Body of pancreas (tissue), 4 donors: ENCODE measurements at places on chromosomes 4 and X. TPM values are rescaled to one million over a fixed set of nuclear protein-coding genes. Genes with fewer than 3 reads are reported as not detected.
A peak's percentile ranks its signal among the peaks of the same experiment; 100 is the strongest.

GRCh38 chrX:130267956-130268448, 697 bp downstream of the ZNF280C start:
- no peak for DNase-seq
- H3K4me1 ChIP-seq = peaks cover 7% of the 10 kb centered on the region
- peak overlapping the region; percentile 69 for H3K4me3 ChIP-seq
- H3K27ac ChIP-seq = peak overlapping the region; percentile 66

- H3K27ac ChIP-seq = no peak overlapping the region
- DNase-seq = no peak
- H3K4me1 ChIP-seq = peaks cover 5% of the 10 kb centered on the region
- H3K36me3 ChIP-seq = no peaks in the 10 kb centered on the region
- no peak overlapping the region for H3K4me3 ChIP-seq
Observed at GRCh38 chr4:186770481-186771175, 47.0 kb upstream of the FAT1 start.

DNA sequence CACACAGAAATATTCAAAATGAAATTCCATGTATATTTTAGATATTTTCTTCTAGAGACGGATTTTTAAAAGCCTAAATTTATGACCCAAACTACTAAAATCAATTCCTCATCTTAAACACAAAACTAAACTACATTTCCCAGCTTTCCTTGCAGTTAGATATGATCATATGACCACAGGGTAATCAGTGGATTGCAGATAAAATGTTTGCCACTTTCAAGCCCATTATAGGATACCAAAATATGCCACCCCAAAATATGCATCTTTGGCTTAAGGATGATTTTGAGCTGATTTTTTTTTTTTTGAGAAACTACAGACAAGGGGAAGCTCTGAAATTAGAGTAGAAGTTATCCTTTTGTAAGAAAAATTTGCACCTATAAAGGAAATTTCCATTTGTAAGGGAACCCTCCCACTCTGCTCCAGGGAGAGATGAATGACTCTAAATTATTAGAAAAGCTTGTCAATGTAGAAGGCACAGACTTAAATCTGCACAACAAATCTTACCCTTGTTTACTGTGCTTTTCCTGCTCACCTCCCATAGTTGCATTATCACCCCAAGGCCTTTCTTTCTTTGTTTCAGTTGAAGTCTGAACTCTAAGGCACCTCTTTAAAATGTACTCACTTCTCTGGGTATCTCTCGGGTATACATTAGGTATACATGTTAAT, 503.0 kb downstream of the PDHA2 start:
- H3K27ac ChIP-seq = no peak overlapping the region
- H3K4me1 ChIP-seq = no peaks in the 10 kb centered on the region
- H3K27me3 ChIP-seq = no peaks in the 10 kb centered on the region
- H3K4me3 ChIP-seq = no peak overlapping the region

GRCh38 chr4:40918330-40918729, 168.6 kb downstream of the NSUN7 start:
- H3K4me3 ChIP-seq = no peak overlapping the region
- no peaks in the 10 kb centered on the region for H3K27me3 ChIP-seq
- DNase-seq = peak; percentile 55
- H3K36me3 ChIP-seq = no peaks in the 10 kb centered on the region

GRCh38 chr4:1379351-1379781, 26.9 kb downstream of the NKX1-1 start:
- H3K4me1 ChIP-seq = peaks cover 14% of the 10 kb centered on the region
- no peaks in the 10 kb centered on the region for H3K27me3 ChIP-seq
- peak; percentile 93 for DNase-seq
- H3K4me3 ChIP-seq = no peak overlapping the region
- H3K36me3 ChIP-seq = peaks cover under 1% of the 10 kb centered on the region

- H3K4me1 ChIP-seq = no peaks in the 10 kb centered on the region
- no peak overlapping the region for H3K4me3 ChIP-seq
Observed at GRCh38 chrX:53050841-53051240, 2.3 kb downstream of the GPR173 start.

DNA sequence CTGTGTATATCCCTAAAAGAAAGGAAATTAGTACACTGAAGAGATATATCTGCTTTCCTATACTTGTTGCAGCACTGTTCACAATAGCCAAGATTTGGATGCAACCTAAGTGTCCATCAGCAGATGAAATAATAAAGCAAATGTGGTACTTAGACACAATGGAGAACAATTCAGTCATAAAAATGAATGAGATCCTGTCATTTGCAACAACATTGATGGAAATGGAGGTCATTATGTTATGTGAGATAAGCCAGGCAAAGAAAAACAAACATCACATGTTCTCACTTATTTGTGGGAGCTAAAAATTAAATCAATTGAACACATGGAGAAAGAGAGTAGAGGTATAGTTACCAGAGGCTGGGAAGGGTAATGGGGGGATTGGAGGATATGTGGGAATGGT, 611.9 kb downstream of the STPG2 start:
- H3K27me3 ChIP-seq = no peaks in the 10 kb centered on the region
- DNase-seq = no peak
- H3K4me1 ChIP-seq = no peaks in the 10 kb centered on the region
- H3K36me3 ChIP-seq = no peaks in the 10 kb centered on the region
- no peak overlapping the region for H3K27ac ChIP-seq

DNA sequence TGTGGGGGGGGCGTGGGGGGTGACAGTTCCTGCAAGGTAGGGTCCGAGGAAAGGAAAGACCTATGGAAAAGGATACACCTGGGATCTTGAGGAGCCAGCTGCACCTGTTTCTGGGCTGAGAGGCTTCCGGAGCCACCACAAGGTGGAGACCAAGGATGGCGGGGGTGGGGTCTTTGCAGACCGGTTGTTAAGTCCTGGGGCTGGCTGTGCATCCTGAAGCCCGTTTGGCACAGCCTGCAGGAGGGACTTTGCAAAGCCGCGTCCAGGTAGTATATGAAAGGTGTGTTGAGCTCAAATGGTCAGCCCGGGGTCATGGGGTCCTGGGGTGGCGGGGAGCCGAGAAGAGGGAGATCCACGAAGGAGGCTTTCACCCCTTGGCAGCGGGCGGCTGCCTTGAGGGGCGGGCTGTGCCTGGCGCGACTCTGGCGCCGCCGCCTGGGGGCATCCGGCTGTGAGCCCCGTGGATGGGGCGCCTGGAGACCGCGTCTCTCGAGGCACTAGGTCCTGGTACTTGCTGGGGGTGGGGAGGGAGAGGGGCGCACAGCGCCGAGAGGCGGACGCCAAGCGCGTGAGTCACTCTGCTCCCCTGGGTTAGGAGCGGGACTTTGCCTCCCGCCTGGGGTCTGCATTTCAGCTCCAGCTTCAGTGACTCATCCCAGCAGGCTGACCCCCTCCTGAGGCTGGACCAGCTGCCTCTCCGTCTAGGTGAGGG, 58.2 kb upstream of the DYNLT3 start:
- no peak overlapping the region for H3K4me3 ChIP-seq
- peak; percentile 15 for DNase-seq
- H3K4me1 ChIP-seq = peaks cover 18% of the 10 kb centered on the region

GRCh38 chr4:61068745-61069144, 131.4 kb upstream of the ADGRL3 start:
- no peak overlapping the region for H3K4me3 ChIP-seq
- H3K4me1 ChIP-seq = no peaks in the 10 kb centered on the region
- no peaks in the 10 kb centered on the region for H3K27me3 ChIP-seq
- no peak overlapping the region for H3K27ac ChIP-seq

DNA sequence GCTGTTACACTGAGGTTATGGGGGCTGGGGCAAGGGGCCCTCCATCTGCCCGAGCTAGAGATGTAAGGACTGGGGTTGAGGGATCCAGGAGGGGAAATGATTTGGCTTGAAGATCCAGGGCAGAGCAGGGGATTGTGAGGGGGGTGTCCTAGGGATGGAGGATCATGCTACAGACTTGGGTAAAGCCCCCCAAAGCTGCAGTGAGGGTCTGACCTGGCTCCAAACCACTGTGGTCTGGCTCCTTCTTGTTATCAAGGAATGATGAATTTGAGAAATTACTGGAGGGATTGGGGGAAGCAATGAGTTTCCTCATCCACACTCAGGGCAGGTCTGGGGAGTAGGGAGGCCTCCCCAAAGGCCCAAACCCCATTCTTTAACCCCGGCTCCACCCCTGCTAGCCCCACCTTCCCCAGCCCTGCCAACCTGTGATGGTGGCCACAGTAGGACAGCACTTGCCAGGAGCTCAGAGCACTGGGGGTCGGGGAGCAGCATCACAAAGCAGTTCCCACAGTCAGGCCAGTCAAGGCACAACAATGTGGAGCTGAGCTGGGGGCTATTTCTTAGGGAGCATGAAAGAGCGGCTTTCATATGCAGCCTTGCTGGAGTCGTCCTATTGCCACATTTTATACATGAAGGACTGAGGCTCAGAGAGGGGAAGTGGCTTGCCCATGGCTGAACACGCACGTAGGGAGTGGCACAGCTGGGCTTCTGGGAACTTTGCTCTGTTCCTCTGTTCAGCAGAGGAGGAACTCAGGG, 165.5 kb downstream of the EFNB1 start:
- H3K4me3 ChIP-seq = no peak overlapping the region
- no peak for DNase-seq
- peaks cover 21% of the 10 kb centered on the region for H3K4me1 ChIP-seq
- H3K36me3 ChIP-seq = no peaks in the 10 kb centered on the region
- no peaks in the 10 kb centered on the region for H3K27me3 ChIP-seq

DNA sequence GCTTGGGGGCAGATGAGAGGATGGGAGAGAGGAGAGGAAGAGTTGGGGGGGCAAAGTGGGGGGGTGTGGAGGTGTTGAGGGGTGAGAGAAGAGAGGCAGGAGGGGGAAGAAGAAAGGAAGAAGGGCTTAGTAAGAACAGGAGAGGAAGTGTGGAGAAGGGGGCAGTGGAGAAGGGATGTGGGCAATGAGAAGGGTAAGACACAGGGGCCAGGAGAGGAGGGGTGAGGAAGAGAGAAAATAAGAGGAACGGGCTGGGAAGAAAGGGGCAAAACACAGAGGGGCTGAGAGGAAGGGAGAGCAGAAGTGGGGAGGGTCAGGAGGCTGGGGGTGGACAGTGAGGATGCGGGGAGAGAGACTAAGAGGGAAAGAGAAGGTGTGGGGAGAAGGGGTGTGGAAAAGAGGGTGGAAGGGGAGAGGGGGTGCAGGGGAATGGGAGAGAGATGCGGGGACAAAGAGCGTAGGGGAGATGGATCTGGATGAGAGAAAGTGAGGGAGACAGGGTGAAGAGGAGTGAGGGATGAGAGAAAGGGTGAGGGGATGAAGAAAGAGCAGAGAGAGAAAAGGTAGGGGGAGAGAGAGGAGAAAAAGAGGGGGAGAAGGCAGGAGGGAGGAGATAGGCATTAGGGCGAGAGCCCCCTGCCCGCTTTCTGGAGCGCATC, 12.9 kb downstream of the SH3KBP1 start:
- H3K4me3 ChIP-seq = no peak overlapping the region
- no peaks in the 10 kb centered on the region for H3K27me3 ChIP-seq
- no peaks in the 10 kb centered on the region for H3K4me1 ChIP-seq
- no peaks in the 10 kb centered on the region for H3K36me3 ChIP-seq
- no peak for DNase-seq

GRCh38 chr4:135777361-135777760, 1575.8 kb upstream of the PABPC4L start:
- no peaks in the 10 kb centered on the region for H3K27me3 ChIP-seq
- DNase-seq = no peak

DNA sequence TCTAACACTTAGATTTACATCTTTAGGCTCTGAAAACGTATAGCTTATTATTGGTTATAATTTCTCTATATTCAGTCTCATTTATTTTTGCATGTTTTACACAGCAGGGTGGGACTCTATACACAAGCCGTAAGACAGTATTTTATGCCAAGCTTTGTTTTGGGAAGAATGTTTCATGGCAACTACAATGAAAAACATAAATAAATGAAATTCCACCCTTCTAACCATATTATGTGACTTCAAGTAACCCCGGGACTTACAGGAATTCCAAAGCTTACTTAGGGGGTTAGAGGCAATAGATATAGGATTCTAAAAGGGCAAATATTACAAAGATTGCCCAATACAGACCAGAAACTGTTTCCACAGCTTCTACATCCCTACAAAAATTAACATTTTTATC, 370.9 kb downstream of the PRR32 start:
- no peaks in the 10 kb centered on the region for H3K36me3 ChIP-seq
- no peaks in the 10 kb centered on the region for H3K4me1 ChIP-seq
- no peaks in the 10 kb centered on the region for H3K27me3 ChIP-seq
- H3K27ac ChIP-seq = no peak overlapping the region
- DNase-seq = no peak

DNA sequence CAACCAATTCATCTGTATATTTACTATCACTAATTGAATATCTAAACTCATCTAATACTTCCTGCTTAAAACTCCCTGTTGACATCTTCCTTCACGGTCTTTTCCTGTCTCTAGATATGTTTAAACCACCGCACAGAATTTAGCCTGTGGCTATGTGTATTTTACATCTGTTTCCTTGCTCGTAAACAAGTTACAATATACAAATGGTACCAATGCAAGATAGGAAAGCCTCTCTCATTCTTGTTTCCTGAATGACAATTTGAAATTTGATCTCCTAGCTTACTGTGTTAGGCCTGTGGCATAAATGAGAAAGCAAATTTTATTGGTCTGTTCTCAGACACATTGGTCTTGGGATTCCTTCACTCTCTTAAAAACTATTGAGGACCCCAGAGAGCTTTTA, 89.7 kb upstream of the PCDH7 start:
- H3K27me3 ChIP-seq = no peaks in the 10 kb centered on the region
- no peaks in the 10 kb centered on the region for H3K4me1 ChIP-seq
- no peak overlapping the region for H3K4me3 ChIP-seq

GRCh38 chr4:186445040-186445439, 110.3 kb downstream of the MTNR1A start:
- no peaks in the 10 kb centered on the region for H3K4me1 ChIP-seq
- H3K27ac ChIP-seq = no peak overlapping the region
- DNase-seq = no peak
- H3K27me3 ChIP-seq = no peaks in the 10 kb centered on the region

- H3K27me3 ChIP-seq = no peaks in the 10 kb centered on the region
- peak; percentile 41 for DNase-seq
- H3K4me1 ChIP-seq = peaks cover 8% of the 10 kb centered on the region
- no peak overlapping the region for H3K4me3 ChIP-seq
- no peaks in the 10 kb centered on the region for H3K36me3 ChIP-seq
Observed at GRCh38 chrX:3549411-3549911, 164.0 kb downstream of the PRKX start.

- DNase-seq = no peak
- no peak overlapping the region for H3K4me3 ChIP-seq
- no peaks in the 10 kb centered on the region for H3K27me3 ChIP-seq
- H3K4me1 ChIP-seq = no peaks in the 10 kb centered on the region
Observed at GRCh38 chr4:71932941-71933340, 98.9 kb upstream of the NPFFR2 start.

DNA sequence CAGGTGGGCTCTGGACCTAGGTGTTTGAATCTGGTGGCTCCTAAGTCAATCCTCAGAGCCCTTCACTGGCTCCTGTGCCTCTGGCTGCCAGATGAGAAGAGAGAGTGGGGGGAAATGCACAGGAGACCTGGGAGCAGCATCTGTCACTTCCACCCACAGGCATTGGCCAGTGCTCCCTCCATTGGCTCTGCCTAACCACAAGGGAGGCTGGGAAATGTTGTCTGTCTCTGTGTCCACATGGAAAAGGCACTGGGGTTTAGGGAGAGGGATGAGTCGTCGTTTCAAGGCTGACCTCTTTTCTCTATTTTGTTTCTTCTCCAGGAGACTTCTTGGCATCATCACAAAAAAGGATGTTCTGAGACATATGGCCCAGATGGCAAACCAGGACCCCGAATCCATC, 76.4 kb downstream of the CLCN4 start:
- no peaks in the 10 kb centered on the region for H3K27me3 ChIP-seq
- H3K4me1 ChIP-seq = no peaks in the 10 kb centered on the region
- H3K36me3 ChIP-seq = no peaks in the 10 kb centered on the region
- no peak overlapping the region for H3K4me3 ChIP-seq

The SLC7A11 gene
- 3.4 TPM for total RNA-seq

The ACE2 gene
- total RNA-seq = 6.2 TPM

The SEC24B gene
- total RNA-seq = 16.3 TPM

The LGI2 gene
- 0.78 TPM for total RNA-seq

The KLB gene
- total RNA-seq = 2.1 TPM

The PPP2R2C gene
- total RNA-seq = 0.66 TPM

The HSFX4 gene
- not detected for total RNA-seq

The REELD1 gene
- total RNA-seq = 0.78 TPM

The CYLC1 gene
- not detected for total RNA-seq

The WDR17 gene
- 3.9 TPM for total RNA-seq

The PFKFB1 gene
- 2.3 TPM for total RNA-seq
